ENCODE measurements at places on chromosomes 5 and 9.

DNA sequence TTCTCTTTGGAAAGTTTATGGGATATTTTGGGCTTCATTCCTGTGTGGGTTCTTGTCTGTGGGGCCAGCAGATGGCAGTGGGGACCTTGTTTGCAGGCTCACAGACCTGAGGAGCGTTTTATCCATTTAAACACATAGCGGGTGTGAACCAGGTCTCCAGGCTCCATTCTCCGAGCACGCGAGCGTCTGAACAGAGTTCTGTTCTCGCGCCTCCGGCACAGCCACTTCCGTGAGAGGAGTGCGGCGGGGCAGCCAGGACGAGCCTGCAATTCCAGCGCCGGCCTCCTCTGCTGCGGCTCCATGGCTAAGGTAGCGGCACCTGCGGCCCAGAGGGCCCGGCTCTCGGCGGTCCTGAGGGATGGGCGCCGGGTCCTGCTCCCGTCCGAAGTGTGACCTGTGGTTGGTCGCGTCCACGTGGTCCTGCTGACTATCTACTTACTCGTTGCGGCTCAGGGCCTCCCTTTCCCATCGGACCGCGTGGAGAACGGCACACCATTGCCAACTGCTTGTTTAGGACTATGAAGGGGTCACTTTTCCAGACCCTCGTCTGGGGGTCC is 7.3 kb downstream of the NRARP start:
- no peak for DNase-seq

DNA sequence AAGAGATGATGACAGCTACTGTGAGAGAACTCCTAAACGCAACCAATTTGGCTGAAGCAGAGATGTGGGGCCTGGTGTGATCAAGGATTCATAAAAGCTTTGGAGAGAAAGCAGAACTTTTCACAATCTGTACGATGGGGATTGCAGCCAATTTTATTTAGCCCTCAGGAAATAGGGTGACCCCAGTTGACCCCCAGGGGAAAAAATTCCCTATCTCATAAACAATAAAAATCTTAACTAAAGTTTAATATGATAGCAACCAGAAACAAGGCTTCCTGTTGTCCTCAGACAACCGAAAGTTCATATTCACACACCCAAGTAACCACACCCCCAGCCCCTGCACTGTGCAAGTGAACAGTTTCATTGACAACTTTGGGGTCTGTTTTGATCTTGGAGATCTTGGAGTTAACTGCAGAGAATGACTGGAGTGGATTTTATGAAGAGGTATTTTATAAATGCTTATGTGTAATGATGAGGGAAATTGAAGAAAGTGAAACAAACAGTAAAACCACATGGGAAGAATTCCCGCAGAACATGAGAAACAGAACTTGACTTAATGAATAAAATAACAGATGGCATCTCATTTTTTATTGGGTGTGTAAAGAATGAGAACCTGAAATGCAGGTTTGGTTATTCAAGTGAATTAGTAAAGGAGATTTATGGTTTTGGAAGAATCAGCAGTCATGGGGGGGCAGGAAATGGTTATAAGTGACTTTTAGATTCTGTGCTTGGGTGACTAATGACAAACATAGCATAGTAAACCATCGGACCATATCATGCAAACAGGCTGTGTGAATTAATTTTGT is 94.5 kb downstream of the PDE4D start:
- no peak for DNase-seq

- no peak for DNase-seq
These were observed 67.8 kb downstream of the NIPSNAP3B start for GRCh38 chr9:104831681-104832080.

GRCh38 chr9:2087500-2088313 is 72.6 kb downstream of the SMARCA2 start:
- DNase-seq: peak; percentile 39

DNA sequence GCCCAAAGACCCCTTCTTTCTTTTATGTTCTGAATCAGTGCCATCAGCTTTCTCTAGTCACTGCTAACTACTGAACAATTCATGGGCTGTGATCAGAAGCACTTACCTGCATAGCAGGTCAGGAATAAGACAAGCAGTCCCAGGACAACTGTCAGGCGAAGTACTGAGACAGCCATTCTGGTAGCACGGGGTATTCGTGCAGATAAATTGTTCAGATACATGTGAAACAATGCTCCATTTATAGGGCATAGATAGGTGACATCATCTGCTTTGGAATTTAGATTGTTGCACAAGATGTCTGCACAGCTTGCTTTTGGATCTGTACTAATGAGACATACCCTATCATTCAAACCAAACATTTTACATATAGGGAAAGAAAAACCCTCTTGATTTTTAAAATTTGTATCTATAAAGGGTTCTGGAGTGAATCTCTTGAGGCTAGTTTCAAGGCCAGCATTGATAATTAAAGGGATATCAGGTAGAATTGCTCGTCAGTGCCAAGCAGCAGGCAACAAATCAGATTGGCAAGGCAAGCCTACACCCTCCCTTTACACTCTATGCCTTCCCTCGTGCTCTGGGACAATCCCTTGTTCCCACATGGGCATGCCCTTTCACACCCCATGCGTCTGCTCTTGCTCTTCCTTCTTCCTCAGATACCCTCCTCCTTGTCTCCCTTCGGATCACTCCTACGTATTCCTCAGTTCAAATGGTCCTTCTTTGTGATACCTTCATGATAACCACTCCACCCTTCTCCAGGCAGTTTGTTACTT is at the start of gene C5orf46:
Gene C5orf46, minus strand, starts transcription at position 213 of the 770 bp plus-strand sequence. Its CDS starts 37 bp downstream, at position 176.
- no peak for DNase-seq

DNA sequence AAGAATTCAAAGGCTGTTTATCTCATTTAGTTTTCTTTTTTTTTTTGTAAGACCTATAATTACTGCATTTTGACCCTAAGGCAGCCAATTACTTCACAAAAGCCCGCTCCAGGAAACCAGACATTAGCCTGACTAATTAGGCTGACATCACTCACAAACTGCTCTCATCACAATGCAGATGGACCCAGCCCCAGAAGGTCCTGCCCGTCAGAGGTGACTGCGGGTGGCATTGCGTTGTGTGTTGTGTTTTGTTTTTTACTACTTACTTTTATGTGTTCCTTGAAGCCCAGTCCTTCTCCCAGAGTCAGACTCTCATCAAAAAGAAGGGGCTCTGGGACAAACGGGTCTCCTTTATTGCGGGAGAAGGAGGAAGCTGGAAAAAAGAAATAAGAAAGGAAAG is 172.2 kb downstream of the HSD17B3 start:
- no peak for DNase-seq

DNA sequence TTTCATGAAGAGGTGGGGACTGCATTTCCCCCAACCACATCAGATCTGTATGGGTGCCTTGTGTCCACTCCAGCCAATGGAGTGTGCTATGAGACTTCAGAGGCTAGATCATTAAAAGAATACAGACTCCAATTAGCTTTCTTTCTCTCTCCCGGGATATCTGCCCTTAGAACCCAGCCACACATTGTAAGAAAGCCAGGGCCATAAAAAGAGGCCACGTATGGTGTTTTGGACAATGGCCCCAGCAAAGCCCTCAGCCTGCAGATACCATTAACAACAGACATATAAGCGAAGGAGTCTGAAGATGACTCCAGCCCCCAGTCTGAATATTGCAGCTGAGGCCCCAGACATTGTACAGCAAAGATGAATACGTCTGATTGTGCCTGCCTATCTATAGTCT is 21.5 kb downstream of the IL6ST start:
- DNase-seq: no peak

DNA sequence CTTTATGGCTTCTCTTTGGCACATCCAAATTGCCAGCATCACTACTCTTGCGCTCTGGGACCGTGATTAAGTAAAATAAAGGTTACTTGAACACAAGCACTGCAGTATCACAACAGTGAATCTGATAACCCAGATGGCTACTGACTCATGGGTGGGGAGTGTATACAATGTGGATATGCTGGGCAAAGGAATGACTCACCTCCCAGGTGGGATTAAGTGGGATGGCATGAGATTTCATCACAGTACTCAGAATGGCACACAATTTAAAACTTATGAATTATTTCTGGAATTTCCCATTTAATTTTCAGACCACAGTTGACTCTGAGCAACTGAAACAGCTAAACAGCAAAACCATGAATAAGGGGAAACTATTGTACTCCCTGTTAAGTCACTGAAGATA is 4.3 kb downstream of the GFM2 start:
- no peak for DNase-seq

DNA sequence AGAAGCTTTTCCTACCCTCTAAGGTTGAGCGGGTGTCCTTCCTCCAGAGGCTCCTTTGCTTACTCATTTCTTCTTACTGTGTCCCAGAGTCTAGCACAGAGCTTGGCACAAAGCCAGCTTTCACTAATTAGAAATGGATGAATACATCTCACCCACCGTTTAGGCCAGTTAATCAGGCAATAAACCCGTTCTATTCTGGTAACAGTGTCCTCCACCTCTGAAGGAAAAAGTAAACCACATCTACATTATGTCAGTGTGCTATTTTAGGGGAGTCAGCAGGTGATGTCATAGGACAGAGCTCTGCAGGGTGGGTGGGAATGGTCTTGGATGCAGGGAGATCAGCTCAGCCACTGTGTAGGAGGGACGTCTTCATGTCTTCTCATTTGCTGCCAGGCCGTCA is 109.2 kb downstream of the OSTF1 start:
- DNase-seq: no peak

DNA sequence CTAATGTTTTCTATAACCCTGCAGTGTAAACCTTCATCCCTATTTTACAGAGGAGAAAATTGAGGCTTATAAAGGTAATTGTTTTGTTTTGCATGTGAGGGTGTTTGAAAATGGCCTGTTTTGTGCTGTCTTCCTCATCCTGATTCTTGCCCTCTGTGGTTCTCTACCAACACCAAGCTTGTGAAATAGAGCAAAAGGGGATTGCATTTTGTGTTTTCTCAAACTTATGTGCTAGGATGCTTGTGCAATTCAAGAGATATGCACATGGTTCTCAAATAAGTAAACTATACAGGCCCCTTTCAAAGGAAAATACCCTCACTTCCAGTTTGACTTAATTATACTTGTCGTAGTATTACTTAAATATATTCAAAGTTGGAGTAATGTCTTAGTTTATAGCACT is 17.2 kb downstream of the PAM start:
- DNase-seq: no peak

GRCh38 chr9:108443741-108444140 is 412.0 kb downstream of the ACTL7B start:
- DNase-seq: no peak

DNA sequence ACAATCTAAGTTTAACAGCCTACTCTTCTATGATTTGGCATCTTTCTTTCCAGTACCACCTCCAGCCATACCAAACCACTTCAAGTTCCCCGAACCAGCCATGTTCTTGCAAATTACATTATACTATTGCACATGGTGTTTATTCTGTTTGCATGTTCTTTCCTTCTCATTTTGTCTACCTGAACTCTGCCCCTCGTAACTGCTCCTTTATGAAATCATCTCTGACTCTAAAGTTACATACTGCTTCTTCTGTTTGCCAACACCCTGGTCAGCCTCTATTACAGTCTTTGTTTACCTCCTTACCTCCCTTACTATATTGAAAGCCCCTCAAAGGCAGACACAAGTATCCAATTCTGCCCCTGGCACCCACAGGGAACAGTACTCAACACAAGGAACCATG is 6.0 kb downstream of the PPP6C start:
- DNase-seq: no peak

DNA sequence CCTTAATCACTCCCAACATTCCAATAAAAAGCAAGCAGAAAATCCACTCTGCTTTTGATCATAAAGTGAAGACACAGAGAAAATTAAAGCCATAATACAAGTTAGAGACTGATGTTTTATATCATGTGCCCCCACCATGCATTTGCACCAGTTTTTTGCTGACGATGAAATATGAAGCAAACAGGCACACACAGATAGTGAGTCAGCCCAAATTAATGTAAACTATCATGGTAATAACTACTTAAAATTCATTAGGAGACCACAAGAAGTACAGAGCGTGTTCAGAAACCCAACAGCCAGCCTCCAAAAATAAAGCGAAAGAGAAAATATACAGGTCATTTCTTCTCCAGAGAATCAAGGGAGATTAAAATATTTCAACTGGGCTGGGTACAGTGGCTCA is 46.4 kb upstream of the KDM4C start:
- DNase-seq: no peak

GRCh38 chr5:152907488-152908245 is 502.6 kb upstream of the NMUR2 start:
- no peak for DNase-seq

- no peak for DNase-seq
These were observed 66.0 kb upstream of the IRX4 start for GRCh38 chr5:1948663-1949191.

- no peak for DNase-seq
These were observed 585.2 kb downstream of the ACTL7B start for GRCh38 chr9:108270561-108270960.

DNA sequence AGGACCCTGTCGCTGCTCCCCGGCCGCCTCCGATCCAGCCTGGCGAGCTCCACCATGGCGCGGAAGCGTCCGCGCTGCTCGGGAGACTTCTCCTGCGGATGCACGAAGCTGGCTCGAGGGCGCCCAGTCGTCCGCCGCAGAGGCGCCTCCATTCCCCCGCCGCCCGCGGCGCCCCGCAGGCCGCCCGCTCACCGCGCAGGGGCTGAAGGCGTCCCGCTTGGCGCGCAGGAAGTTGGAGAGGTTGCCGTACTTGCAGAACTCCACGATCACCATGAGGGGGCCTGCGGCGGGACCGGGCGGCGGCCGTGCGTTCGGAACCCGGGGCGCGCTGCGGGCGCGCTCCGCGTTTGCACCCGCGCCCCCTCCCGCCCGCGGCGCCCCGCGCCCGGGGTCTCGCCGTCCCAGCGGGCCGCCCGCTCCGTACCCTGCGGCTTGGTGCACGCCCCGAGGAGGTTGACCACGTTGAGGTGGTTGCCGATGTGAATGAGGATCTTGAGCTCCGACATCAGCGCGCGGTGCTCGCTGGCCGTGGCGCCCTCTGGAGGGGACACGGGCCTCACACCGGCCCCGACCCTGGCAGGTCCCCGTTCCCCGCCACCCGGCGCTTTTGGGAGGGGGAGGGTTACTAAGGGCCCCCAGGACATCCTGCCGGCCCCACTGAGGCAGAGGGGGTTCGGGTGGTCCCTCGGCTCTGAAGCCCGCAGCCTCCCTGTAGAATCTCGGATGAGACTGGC is 27.7 kb upstream of the SCGB3A1 start:
- DNase-seq: no peak

DNA sequence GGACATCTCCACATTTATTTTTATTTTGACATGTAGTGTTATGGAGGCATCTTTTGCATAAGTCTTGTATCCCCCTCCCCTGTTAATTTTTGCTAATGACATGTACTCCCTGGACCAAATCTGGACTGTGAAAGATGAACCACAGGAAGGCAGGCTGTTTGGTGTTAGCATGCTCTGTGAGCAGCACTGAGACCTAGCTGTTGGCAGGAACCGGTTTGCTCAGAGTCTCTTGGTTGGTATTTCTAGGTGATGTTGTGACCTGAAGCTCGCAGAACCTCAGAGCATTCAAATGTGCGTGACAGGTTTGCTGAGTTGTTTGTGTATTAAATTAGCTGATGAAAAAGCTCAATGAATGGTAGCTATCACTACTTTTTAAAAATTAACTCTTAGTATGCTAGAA is 53.6 kb upstream of the PHF2 start:
- no peak for DNase-seq
